ENCODE measurements at places on chromosomes 6 and 20.

DNA sequence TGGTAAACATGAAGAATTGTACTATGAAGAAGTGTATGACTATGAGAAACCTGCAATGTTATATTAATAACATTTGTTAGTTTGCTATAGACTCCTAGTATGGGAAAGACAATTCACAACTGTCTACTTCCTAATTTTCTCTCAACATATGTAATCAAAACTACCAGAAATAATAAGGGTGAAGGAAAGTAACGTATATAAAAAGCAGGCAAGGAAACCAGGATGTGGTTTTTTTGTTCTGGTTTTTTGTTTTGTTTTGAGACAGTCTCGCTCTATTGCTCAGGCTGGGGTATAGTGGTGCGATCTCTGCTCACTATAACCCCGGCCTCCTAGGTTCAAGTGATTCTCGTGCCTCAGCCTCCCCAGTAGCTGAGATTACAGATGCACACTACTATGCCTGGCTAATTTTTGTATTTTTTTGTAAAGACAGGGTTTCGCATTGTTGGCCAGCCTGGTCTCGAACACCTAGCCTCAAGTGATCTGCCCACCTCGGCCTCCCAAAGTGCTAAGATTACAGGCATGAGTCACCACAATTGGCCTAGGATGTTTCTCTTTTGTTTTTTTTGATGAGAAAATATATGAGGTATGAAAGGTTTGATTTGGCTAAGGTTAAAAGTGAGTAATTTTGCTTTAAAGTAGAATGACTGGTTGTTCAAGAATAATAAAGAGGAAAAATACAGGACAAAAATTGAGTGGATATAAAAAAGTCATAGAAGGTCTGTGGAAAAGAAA lies 83.1 kb downstream of the PTCHD4 start:
- no peak for DNase-seq

- no peak for DNase-seq
Measured at GRCh38 chr6:5937936-5938706, 68.6 kb downstream of the NRN1 start.

- no peak for DNase-seq
Measured at GRCh38 chr6:139112146-139112545, 22.7 kb upstream of the HECA start.

DNA sequence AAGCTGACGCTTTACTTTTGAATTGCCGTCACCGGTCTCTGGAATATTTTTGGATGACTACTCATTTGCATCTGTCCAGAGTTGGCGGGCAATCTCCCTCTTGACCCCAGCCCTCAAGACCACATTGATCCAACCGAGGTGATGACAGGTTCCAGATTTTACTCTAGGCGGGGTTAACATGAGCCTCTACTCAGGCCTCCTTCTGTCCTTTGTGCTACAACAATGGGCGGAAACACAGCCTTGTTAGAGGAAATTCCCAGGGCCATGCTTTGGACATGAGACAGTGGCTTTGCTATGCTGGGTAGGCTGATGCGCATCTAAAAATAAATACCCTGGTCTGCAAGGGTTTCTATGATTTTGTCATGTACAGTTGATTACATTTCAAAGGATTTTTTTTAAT lies 27.0 kb upstream of the ADGRF5 start:
- no peak for DNase-seq

GRCh38 chr6:113856625-113857555 lies at the start of gene MARCKS:
Gene MARCKS, plus strand, starts transcription at chr6:113857345. Its CDS starts 401 bp downstream, at chr6:113857746.
- peak; percentile 51 for DNase-seq

DNA sequence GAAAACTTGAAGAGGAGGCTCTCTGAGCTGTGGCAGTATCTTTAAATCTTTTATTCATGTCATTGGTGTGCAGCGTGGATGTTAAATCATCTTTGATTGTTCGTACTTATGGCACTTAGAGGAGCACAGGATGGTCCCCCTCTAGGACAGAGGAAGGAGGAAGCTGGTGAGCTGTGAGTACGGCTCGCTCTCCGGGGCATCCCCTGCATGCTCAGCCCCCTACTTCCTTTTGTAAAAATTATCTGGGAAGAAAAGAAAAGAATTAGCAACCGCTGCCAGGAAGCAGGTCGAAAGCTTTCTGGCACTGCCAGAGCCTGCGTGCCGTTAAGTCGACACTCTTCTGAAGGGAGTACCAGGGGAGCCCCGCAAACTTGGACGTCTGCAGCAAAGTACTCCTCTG lies 158.5 kb downstream of the SYNDIG1 start:
- DNase-seq = no peak

- no peak for DNase-seq
Measured at GRCh38 chr20:56683077-56683865, 54.2 kb downstream of the TFAP2C start.

DNA sequence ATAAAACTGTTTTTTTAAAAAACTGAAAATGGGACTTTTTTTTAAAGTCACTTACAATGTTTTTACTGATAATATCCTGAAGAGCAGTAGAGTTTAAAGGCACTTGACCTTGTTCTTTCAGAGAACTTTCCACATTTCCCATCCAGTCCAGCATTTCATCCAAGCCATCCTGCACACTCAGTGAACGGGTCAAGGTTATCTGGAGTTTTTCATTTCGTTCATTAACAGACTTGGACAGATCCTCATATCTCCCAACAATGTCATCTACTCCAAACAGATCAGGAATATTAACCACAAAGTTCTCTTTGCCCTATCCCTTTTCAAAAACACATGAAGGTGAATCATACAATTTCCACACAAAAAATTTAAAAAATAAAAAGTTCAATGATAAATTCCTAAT lies 69.1 kb downstream of the DST start:
- no peak for DNase-seq

DNA sequence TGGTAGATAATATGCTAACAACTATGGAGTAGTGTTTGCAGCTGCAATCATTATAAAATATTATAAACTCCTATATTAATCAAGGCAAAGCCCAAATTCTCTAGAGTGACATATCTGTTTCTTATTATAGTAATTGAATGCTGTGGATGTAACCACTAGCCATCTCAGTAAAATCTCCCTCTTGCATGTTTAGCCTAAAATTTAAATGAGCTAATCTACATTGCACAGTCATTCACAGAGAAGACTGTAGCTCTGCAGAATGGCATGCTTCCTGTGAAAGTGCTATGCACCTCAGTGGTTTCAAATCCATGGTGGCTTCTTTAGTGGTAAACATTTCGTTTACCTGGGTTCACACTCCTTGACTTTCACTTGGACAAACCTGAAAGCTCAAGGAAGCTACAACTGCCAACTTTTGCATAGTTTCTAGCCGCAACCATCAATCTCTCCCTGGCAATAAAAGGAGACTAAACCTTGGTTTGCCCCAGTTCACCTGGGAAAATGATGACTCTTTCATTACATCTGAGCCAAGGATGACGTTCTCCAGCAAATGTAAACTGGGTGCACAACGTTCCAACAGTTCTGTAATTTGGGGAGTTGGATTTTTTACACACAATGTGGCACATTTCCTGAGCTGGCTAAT lies 47.2 kb downstream of the FILIP1 start:
- no peak for DNase-seq

GRCh38 chr20:33284284-33284683 lies 1.3 kb downstream of the BPIFB1 start:
- no peak for DNase-seq

- no peak for DNase-seq
Measured at GRCh38 chr20:53631909-53632662, 38.4 kb upstream of the ZNF217 start.

- no peak for DNase-seq
Measured at GRCh38 chr6:163333038-163333437, 81.5 kb upstream of the QKI start.

Measured in CD4-positive, alpha-beta T cell treated with Interleukin-6 for 4 hours (primary cell).